ENCODE measurements at places on chromosomes 4 and X.

- no peak for DNase-seq
Observed at GRCh38 chrX:54794795-54795194, 3.3 kb downstream of the ITIH6 start.

- no peak for DNase-seq
Observed at GRCh38 chrX:118508635-118509034, 13.0 kb downstream of the DOCK11 start.

- DNase-seq, result no peak
Observed at GRCh38 chrX:115642311-115642710, 81.3 kb downstream of the PLS3 start.

GRCh38 chrX:65751519-65751918 is 84.1 kb downstream of the MSN start:
- DNase-seq, result no peak

- no peak for DNase-seq
Observed at GRCh38 chr4:110793890-110794554, 171.1 kb upstream of the PITX2 start.

GRCh38 chr4:173477016-173477415 is 53.0 kb downstream of the HAND2 start:
- DNase-seq, result no peak

DNA sequence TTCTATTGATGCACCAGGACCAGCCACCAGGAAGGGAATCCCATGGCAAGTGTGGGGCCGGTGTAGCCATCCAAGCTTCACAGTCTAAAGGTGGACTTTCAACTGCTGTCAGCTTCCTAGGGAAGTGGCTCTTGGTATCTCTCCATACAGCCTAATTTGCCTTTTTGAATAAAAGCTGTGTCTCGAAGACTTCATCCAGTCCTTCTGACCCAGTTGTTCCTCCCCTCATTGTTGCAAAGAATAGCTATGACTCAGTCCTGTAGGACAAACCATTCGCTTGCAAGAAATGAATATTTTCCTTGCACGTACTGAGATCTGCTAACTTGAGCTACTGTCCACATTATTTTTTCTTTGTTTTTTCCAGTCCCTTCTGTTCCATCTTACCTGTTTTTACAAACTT is 145.1 kb upstream of the CTSO start:
- peak; percentile 33 for DNase-seq

- no peak for DNase-seq
Observed at GRCh38 chr4:75229806-75230570, 284.2 kb downstream of the RCHY1 start.

DNA sequence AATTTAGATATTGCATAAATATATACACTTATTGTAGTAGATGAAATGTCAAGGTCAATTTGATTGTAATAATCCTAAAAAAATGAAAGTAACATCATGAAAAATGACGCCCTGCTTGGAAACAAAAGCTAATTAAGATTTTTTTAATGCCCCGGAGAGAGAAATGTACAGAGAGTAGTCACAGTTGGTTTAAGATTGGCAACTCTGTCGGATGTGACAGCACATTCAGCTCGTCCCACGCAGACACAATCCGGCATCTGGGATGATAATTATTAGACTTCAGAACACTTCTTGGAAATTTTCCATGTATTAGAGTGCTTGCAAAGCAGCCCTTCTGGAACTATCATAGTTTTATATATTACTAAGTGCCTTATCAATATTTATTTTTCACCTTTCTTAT is 478.0 kb downstream of the PDHA2 start:
- no peak for DNase-seq

GRCh38 chr4:33626221-33626620 is 2618.1 kb downstream of the ARAP2 start:
- DNase-seq, result no peak

GRCh38 chr4:168503652-168504362 is 7.0 kb downstream of the PALLD start:
- no peak for DNase-seq

- DNase-seq, result peak; percentile 0
Observed at GRCh38 chrX:83469551-83469950, 38.5 kb upstream of the POU3F4 start.

DNA sequence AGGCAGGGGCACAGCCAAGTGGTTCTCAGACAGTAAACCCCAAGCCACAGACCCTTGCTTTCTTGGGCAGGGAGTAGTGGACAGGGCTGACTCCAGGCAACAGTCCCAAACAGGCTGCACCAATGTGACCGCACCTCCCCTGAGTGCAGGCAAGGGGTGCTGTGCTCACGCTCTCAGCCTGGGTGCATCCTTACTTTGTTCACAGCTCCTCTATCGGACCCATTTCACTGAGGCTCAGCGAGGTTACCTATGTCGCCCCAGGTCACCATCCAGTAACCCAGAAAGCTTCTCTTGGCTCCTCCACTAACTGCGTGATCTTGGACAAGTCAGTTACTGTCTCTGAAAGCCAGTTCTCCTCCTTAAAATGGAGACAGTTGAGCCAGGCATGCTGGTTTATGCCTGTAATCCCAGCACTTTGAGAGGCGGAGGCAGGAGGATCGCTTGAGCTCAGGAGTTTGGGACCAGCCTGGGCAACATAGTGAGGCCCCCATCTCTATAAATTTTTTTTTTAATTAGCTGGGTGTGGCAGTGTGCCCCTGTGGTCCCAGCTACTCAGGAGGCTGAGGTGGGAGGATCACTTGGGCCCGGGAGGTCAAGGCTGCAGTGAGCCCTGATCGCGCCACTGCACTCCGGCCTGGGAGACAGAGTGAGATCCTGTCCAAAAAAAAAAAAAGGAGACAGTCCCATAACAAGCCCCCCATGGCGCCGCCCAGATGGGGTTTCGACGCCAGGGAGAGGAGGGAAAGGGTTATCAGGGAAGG is 823 bp upstream of the MAN2B2 start:
- no peak for DNase-seq

DNA sequence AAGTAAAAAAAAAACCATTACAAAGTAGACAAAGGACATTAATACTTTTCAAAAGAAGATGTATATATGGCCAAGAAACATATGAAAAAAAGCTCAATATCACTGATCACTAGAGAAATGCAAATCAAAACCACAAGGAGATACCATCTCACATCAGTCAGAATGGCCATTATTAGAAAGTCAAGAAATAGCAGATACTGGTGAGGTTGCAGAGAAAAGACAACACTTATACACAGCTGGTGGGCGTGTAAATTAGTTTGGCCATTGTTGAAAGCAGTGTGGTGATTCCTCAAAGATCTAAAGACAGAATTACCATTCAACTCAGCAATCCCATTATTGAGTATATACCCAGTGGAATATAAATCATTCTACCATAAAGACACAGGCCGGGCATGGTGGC is 39.3 kb downstream of the TASL start:
- no peak for DNase-seq

- no peak for DNase-seq
Observed at GRCh38 chr4:70583952-70584834, 7.9 kb upstream of the AMBN start.

- DNase-seq, result no peak
Observed at GRCh38 chr4:157040405-157040804, 35.5 kb upstream of the GLRB start.

GRCh38 chr4:13922459-13922858 is 294.9 kb upstream of the BOD1L1 start:
- no peak for DNase-seq

DNA sequence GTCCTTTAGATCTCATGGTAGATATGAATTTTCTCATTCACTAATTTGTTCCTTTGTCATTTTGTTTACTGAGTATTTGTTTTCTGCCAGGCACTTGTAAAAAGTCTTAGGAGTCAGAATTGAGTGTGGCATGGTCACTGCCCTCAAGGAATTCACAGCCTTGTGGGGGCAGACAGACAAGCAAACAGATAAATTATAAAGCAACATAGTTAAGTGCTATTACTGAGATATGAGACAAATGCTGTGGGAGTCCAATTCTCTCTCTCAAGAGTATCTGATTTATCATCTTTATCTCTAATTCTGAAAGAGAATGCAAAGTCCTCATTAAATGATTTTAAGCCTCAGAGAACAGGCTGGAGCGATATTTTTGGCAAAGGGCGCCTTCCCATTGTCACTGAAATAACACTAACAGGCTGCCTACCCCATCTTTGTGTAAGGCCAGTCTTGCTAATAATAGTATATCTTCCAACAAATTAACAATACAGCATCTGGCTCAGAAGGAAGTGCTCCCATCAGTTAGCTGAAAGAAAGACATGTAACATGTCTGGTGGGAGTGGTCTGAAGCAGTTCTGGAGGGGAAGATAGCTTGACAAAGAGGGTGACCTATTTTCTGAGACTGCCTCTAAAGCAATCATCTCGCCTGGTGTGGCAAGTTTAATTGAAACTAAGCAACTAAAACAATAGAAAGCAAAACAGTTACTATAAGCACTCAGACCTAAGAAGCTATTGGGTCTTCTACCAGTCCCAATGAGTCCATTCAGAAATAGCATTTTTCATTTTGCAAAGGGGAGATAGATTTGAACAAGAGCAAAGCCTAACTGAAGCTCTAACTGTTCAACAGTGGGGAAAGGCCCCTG is 61.5 kb upstream of the AMOT start:
- no peak for DNase-seq
